ENCODE measurements at places on chromosomes 3 and 15.
A peak's percentile ranks its signal among the peaks of the same experiment; 100 is the strongest.

DNA sequence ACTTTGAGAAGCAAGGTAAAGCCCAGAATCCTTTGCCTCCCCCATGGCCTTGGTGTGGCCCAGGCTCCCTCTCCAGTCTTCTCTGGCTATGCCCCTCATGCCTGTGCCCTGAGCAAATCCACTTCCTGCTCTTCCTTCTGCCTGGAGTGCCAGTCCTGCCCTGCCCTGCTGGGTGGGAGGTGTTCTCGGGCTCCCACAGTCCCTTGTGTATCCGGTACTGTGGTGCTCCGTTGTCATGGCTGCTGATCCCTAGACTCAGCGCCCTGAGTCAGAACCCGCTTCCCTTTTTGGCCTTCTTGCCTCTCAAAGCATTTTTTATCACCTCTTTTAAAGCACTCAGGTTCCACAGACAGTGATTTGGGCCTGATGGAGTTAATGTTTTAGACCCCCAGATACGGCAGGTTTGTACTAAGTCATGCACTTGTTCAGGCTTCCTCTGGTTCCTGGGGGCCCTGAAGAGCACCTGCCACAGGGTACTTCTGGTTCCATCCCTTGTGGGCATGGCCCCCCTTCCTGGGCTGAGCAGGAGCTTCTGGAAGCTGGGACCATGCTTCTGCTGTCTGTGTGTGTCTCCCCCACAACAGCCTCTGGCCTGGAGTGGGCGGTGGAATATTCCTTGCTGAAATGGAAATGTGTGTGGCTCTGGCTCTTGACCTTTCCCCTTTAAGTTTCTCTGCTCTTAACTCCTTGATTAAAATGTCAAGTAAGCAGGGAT, 29.6 kb upstream of the ADAMTS7 start:
- no peak for DNase-seq

- DNase-seq: no peak
Measured at GRCh38 chr3:126994661-126995245, 11.8 kb downstream of the PLXNA1 start.

- no peak for DNase-seq
Measured at GRCh38 chr3:102802819-102803420, 368.1 kb downstream of the ZPLD1 start.

- DNase-seq: peak; percentile 79
Measured at GRCh38 chr3:182438398-182438797, 354.9 kb upstream of the ATP11B start.

- DNase-seq: no peak
Measured at GRCh38 chr15:72285927-72286516, 13.7 kb upstream of the PARP6 start.

GRCh38 chr3:194040516-194041273, 95.3 kb upstream of the HES1 start:
- DNase-seq: no peak

DNA sequence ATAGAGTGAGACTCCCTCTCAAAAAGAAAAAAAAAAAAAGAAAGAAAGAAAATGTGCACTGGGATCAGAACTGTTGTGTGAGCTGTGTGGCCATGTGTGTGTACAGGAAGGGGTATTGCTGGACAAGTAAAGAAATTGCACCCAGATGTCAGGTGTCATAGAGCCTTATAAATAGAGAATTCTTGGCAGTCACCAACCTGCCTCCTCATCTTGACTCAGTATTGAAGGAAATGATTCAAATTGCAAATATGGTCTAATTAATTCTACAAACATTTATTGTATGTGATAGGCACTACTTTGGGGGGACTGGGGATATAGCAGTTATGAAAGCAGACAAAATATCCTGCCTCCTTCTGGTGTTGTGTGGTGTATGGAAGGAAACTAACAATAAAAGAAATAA, 243.8 kb upstream of the TTC14 start:
- no peak for DNase-seq

DNA sequence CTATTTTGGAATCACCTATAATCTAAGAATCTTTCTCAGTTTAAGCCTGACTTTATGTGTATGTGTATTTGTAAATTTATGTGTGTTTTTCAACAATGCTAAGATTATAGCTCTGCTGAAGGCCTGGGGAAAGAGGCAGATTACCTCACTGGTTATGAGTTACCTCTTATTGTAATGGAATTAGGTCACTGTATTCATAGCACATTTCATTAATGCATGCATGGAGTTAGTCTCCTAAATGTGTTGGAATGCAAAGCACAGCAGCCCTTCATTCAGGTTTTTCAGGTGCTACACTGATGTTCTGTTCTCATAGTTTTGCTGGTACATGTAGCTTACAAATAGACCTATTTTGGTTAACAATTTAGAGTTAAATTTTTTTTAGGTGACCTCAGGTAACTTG, 9.5 kb downstream of the GPR87 start:
- DNase-seq: no peak

Measured in NCI-H2081 treated with DMSO at 0.1 percent for 48 hours (cell line).